Ascending aorta (tissue), 2 donors: ENCODE measurements at places on chromosomes 2 and 18.

DNA sequence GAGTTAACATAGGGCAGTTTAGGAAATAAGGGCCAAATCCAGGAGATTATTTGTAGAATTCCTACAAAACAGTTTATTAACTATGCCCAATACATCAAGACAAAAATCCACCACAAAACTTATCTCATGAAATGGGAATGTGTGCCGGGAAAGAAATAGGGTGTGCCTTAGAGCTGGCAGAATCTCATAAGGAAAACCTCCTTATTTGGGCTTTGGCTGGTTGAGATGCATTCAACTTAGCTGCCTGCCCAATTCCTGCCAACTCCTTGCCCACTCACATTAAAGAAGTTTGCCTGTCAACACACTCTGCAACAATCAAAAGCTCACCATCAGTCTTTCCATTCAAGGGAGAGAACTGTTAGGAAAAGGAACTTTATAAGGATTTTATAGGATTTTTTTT lies 500.6 kb downstream of the SATB2 start:
- DNase-seq: no peak

DNA sequence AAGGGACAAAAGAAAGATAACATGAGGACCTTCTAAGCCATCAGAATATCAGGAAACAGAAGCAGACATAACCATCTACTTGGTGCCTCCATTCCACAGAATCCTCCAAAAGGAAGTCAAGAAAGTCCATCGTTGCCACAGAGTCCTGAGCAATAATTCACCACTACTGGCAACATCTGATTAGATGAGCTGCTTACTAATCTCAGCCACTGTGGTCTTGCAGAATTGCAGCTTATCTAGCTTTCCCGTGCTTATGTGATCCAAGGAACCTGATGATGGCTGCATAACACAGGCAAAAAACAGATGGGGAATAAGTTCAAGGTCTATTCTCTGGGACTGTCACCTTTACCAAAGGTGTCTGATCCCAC lies 278.5 kb downstream of the AFF3 start:
- DNase-seq: no peak

DNA sequence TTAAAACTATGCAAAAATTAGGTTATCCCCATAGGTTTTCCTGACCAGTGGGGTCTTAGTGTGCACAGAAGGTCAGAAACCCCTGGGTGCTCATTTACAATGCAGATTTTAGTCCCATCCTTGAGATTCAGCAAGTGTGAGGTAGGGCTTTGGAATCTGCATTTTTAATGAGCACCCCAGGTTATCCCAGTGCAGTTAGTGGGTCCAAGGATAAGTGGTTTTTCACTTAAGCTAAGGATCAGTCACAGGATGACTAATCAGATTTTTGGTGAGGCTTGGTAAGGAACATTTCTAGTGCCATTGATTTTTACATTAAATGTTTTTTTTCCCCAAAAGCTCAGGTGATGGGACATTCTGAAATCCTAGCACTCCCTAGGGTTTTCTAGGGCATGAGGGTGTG lies 50.7 kb upstream of the MGAT5 start:
- no peak for DNase-seq

DNA sequence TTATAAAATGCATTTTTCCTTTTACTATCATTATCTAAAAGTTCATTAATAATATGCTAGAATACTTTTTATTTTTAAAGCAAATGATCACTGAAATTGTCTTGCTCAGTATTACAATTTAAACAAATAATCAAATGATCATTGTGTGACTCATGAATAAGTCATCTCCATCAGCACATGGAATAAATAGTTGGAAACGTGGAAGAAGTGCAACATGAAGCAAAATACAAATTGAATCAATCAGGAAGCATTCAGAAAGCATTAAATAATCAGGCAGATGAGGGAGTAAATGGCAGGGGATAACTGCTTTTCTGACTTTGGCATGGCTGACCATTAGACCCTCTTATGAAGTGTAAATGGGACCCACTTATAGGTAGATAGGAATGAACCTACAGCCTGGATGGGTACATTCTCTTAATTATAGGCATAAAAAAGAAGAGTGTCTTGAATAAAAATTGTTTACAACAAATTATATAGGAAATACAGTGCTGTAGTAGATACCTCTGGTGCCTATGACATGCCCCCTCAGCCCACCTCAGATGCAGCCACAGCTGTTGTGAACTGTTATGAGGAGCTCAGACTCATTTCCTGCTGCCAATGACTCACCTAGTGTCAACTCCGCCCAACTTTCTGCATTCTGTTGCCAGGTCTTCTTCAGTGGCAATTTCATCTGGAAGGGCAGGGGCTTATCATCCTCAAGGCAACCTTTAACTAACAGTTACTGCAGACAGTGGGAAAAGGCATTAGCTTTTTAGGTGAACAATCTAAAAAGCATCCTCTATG lies 936.0 kb downstream of the TRIB2 start:
- no peak for DNase-seq

DNA sequence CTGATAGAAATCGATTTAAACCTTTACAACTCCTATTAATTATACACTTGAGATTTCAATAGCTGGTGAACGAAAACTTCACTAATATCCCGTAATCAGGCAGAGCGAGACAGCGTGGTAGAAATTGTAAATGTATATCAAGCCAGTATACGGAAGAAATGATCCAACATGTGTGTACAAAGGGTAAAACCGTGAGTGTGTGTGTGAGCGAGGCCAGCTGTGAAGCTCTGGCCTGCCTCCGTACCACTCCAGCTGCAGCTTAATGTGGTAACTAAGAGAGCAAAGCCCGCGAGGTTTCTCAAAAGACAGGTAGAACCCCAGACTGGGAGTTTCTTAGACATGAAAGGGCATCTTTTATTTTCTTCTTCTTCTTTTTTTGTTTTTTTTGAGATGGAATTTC lies 52.3 kb upstream of the ZNF516 start:
- DNase-seq: no peak

GRCh38 chr2:170815746-170816503 lies 762 bp upstream of the GAD1 start:
- DNase-seq: no peak

GRCh38 chr2:128642316-128642715 lies 323.6 kb upstream of the HS6ST1 start:
- no peak for DNase-seq

GRCh38 chr2:111642586-111643327 lies 241.2 kb downstream of the ANAPC1 start:
- DNase-seq: no peak

DNA sequence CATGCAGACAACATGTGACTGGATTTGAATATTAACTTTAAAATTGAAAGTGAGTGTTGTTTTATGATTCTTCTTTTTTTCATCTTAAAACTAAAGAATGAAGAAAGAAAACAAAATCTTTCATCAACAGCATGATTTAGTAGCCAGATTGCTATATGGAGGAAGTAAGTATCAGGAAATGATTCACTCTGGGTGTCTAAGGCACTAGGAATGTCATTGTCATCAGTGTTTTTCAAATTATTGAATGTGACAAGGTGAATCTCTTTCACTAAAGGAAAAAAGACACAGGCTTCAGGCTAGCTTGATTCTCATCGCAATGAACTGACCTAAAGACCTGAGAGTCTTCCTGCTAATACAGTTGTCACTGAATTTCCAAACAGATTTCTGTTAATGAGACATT lies 430.1 kb downstream of the FBXO15 start:
- no peak for DNase-seq

- DNase-seq: no peak
Measured at GRCh38 chr2:224178056-224178455, 139.0 kb upstream of the SERPINE2 start.

DNA sequence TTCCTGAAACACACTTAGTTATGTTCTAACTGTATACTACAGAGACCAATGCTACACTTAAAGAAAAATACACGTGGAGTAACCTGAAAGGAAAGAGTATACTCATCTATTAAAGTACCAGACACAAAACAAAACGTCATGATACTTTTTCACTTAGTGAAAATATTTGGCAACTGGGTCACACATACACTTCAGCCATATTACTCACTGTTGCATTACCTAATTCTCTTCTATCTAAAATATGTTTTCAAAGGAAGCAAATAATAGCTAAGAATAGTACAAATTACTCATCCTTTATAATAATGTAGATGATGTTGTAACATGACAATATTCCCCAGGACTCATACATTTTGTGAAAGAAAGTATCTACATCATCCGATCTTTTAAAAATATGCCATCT lies 76.5 kb upstream of the EPB41L3 start:
- DNase-seq: no peak

GRCh38 chr2:145811276-145812164 lies 1291.6 kb upstream of the ZEB2 start:
- DNase-seq: no peak

- no peak for DNase-seq
Measured at GRCh38 chr18:76412010-76412817, 82.8 kb downstream of the ZNF516 start.

DNA sequence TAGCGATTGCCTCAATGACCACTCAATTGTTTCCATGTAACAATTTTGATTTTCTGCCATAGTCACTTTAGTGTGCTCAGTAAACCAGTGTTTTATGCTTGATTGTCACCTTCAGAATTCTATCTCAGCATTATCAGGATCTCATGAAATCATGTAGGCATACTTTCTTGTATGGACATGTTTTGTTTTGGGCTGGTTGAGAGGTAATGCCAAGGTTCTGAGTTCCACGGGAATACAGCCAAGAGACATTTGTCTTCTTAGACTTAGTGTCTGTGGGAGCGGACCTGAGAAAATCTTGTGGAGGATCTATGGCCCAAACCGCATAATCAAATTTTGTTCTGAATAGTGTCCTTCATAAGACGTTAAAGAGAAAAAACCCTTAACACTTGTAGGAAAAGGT lies 10.2 kb downstream of the MSTN start:
- DNase-seq: no peak

GRCh38 chr18:59820663-59821062 lies 79.1 kb upstream of the PMAIP1 start:
- no peak for DNase-seq

GRCh38 chr2:75023666-75024455 lies 65.4 kb downstream of the POLE4 start:
- no peak for DNase-seq

DNA sequence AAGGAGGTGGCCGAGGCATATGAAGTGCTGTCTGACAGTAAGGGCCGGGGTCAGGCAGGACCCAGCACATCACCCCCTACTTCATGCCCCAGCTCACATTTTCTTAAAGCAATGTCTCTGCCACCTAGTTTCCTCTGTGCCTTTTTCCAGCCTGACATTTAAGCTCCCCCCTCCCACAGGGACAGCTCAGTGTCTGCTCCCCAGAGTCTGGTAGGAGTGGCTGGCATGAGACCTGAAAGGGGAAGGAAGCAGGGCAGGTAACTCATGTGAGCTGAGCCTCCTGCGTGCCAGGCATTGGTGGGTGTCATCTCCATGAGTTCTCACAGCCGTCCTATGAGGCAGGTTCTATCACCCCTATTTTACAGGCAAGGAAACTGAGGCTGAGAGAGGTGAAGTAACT lies 1.5 kb downstream of the DNAJB2 start:
- DNase-seq: no peak

DNA sequence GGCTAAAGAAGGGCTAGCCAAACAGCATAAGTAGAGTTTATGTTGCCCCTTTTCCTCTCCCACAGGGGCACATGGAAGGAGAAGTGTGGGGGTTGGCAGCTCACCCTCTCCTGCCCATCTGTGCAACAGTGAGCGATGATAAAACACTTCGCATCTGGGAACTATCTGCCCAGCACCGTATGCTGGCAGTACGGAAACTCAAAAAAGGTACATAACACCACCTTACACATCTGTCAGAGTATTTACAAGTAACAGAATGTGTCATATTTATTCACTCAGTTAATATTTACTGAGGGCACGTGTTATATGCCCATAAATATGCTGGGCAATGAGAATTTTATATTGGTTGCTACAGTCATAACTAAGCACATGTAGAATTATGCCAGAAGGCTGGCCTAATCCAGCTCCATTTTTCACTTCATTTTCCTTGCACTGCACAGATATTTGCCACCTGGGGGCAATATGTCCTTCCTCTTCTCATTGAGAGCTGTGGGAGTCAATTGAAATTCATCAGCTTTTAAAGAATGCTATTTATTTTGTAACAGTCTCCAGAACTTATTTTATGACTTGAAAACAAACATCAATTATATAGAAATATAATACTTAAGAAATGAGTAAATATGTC lies 150.6 kb downstream of the RTN4 start:
- no peak for DNase-seq

GRCh38 chr2:50620783-50621182 lies 411.1 kb downstream of the NRXN1 start:
- DNase-seq: no peak

GRCh38 chr2:10880586-10881321 lies 31.0 kb upstream of the KCNF1 start:
- no peak for DNase-seq

GRCh38 chr18:9469685-9470084 lies 5.6 kb upstream of the RALBP1 start:
- no peak for DNase-seq
